Caudate nucleus (tissue), 63 donors: ENCODE measurements at places on chromosomes 7 and 10.
A peak's percentile ranks its signal among the peaks of the same experiment; 100 is the strongest.

- DNase-seq = no peak
Measured at GRCh38 chr10:27366769-27367168, 126.2 kb upstream of the ACBD5 start.

GRCh38 chr7:93779115-93779514 lies 111.4 kb downstream of the TFPI2 start:
- DNase-seq = no peak

GRCh38 chr7:67311901-67312300 lies 315.3 kb downstream of the TYW1 start:
- no peak for DNase-seq

DNA sequence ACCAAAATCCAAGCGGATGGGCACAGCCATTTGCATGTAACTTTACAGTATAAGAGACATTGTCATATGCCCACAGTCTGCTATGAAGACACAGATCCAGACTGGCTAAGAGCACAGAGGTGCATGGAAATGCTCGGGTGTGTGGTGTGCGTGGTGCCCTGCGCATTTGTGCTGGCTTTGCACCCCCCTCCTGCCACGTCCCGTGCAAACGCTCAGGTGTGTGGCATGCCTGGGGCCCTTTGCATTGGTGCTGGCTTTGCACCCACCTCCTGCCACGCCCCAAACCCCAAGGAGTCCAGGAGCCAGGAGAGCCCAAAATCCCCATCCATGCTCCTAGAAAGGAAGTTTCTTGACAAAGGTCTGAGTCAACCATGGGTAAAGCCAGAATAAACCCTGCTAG lies 306.2 kb downstream of the PTPRN2 start:
- DNase-seq = no peak

DNA sequence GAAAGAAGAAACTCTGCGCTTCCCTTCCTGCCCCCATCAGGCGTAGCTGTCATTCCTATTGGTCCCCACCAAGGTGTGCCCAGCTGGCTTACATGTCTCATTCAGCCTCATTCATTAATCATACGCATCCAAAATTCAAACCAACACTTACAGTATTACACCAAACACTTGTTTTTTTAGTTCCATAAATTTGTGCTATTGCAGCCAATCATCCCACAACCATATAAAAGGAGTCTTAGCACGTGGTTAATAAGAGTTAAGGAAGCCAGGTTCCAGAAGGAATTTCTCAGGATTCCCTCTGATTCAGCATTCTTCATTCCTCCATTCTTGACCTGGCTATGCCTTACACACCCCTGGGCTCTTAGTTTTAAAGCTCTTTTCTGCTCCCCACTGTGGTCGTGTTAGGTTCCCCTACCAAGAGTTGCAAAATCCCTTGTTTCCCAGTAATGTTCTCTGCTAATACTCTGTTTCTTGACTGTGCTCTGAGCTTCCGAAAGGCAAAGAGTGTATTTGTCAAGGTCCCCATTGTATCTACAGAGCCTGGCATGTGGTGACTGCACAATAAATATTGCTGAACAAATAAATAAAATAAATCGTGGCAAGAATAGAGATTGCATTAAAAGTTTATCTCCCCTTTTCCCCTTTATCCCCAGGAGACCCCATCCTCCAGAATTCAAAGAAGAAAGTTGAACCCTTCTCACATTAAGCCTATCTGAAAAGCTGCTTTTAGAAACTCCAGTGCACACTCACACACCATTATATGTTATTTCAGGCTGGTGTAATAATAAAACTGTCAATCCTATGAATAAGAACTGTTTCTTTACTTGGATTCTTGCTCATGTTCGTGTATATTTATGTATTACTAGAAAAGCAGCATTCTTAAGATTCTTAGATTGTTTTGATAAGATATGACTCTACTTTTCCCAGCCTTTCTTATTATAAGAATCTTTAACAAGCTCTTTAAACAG lies 514.4 kb downstream of the INHBA start:
- no peak for DNase-seq

GRCh38 chr10:50651808-50652207 lies 28.1 kb upstream of the SGMS1 start:
- DNase-seq = no peak

GRCh38 chr7:108017776-108018151 lies 14.8 kb upstream of the LAMB1 start:
- DNase-seq = no peak

GRCh38 chr7:3956949-3957348 lies 655.9 kb downstream of the SDK1 start:
- no peak for DNase-seq

DNA sequence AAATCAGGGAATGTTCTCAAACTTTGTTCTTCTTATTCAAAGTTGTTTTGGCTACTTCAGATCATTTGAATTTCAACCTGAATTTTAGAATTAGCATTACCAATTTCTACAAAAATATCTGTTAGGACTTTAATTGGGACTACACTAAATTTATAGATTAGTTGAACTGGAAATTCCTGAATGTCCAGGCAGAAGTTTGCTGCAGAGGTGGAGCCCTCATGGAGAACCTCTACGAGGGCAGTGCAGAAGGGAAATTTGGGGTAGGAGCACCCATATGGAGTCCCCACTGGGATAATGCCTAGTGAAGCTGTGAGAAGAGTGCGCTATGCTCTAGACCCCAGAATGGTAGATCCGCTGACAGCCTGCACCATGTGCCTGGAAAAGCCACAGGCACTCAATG lies 22.8 kb upstream of the AGMO start:
- no peak for DNase-seq

DNA sequence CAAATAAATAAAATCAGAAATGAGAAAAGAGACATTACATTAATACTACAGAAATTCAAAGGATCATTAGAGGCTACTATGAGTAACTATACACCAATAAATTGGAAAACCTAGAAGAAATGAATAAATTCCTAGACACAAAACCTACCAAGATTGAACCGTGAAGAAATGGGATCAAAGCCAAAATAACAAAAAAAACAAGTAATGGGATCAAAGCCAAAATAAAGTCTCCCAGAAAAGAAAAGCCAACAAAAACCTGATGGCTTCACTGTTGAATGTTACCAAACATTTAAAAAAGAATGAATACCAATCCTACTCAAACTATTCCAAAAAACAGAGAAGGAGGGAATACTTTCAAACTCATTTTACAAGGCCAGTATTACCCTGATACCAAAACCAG lies 20.0 kb downstream of the GSDME start:
- no peak for DNase-seq

GRCh38 chr7:128422037-128422436 lies 12.3 kb upstream of the IMPDH1 start:
- no peak for DNase-seq

GRCh38 chr10:427761-428519 lies 261.5 kb downstream of the DIP2C start:
- DNase-seq = no peak

DNA sequence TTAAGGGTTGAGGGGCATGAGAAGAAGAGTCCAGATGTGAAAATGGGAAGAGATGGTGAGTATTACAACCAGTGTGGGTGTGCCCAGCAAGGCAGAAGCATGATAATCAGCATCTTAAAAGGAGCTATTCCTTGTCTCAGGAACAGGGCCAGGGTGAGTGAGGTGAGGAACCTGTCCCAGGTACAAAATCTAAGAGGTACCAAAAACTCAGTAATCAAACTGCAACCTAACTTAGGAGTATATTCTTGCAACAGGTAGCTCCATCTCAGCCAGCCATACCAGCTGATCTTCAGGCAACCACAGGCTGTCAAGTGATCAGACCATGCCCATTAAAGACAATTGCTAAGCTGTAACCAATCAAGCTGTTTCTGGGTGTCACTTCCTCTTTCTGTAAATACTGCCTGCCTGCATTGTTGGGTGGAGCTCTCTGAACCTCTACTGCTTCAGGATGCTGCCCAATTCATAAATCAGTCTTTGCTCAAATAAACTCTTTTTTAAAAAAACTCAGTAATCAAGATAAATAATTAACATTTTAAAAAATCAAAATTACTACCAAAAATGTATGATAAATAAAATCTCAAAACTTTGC lies 7.4 kb downstream of the KEL start:
- DNase-seq = no peak

GRCh38 chr10:98482096-98482495 lies 35.4 kb upstream of the HPS1 start:
- no peak for DNase-seq

GRCh38 chr10:95246582-95247051 lies 44.2 kb downstream of the PDLIM1 start:
- DNase-seq = no peak

DNA sequence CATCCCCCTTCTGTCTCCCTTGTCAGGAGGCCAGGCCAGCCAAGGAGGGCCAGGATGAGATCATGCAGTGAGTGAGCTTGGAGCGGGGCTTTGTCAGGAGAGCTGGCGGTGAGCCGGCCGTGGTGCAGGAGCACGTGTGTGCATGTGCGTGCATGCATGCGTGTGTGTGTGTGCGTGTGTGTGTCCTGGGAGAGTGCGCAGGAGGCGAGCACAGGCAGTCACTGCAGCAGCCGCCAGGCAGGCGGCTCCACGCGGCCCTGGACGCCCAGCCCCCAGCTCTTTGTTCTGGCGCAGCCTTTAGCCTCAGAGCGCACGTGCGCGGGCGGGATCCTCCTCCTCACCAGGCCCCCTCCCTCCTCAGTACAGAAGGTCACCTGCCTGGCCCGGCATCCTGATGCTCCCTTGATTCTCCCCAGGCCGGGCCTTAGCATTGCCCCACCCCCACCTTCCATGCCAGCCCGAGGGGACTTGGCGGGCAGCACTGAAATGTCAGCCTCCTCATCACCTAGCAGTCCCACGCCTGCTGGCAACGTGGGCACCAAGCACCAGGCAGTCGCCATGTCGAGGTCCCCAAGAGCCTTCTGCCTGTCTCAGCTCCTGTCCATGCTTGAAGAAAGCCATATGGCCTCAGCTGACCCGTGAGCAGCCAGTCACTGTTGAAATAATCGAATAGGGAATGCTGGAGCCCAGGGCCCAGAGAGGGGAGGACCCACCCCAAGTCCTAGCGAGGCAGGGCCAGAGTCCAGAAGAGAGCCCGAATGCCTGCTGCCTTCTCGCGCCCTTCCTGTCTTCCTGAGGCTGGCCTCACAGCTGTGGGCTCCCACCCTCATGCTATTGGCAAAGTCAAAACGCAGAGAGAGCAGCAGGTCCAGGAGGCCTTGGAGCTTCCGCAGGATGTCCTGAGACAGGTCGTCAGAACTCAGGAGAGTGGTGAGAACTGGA lies 125.9 kb upstream of the PPIF start:
- peak; percentile 57 for DNase-seq

GRCh38 chr10:84267503-84268126 lies 22.8 kb downstream of the RGR start:
- DNase-seq = no peak

DNA sequence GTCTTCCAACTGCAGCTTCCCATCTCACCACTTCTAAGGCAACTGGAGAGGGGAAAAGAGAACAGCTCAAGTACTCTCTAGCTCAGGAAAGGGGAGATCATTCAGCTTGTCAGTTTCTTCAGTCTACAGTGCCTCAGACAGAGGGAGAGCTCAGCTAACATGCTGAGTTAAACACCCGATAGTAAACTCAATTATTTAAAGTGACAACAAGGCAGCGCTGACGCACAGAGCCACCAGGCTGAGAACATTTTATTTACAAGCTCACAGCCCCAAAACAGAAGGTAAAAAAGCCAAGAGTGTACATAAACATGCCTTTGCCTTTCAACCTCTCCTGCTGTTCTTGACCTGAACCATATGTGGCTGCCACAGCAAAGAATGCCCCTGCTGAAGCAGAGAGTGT lies 10.1 kb upstream of the CUZD1 start:
- no peak for DNase-seq

GRCh38 chr10:28681291-28681763 lies 4.0 kb downstream of the BAMBI start:
- no peak for DNase-seq
